Activated T-helper 1 cell treated with anti-CD3 and anti-CD28 coated beads, Interleukin-2, amount 50 U/mL, for 16 hours (primary cell): ENCODE measurements at places on chromosomes 5 and 9.

DNA sequence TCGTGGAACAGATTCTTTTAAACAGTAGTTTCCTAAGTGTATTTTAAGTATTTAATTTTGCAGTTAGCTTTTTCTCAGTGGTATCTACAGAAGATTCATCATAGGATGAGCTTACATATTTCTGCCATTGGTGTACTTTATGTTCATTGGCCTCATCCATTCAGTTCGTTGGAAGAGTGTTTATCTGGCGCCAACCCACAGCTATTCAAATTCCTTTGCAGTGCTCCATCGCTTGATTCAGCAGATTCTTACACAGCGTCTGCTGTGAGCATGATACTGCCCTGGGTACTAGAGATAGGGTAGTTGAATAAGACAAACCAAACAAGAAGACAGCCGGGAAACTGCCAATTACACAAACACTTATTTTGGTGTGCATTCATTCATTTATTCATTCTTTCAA lies 55.1 kb downstream of the NUP214 start:
- DNase-seq, result no peak

DNA sequence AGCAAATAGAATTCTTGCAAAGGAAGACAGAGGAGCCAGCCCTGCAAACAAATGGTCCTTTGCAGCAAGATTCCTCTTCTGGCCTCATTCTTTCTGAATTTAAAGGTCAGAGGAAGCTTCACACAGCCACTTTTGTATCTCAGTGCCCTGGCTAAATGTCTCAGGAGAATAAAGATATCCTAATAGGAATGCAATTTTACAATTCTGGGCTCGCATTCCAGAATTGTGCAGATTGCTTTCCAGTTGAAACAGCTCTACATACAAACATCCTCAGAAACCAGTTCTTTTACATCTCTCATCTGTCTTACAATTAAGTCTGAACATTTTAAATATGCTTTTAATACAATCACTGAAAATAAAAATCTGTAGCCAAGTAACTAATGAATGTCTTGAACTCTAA lies 14.6 kb upstream of the ACOT12 start:
- no peak for DNase-seq

DNA sequence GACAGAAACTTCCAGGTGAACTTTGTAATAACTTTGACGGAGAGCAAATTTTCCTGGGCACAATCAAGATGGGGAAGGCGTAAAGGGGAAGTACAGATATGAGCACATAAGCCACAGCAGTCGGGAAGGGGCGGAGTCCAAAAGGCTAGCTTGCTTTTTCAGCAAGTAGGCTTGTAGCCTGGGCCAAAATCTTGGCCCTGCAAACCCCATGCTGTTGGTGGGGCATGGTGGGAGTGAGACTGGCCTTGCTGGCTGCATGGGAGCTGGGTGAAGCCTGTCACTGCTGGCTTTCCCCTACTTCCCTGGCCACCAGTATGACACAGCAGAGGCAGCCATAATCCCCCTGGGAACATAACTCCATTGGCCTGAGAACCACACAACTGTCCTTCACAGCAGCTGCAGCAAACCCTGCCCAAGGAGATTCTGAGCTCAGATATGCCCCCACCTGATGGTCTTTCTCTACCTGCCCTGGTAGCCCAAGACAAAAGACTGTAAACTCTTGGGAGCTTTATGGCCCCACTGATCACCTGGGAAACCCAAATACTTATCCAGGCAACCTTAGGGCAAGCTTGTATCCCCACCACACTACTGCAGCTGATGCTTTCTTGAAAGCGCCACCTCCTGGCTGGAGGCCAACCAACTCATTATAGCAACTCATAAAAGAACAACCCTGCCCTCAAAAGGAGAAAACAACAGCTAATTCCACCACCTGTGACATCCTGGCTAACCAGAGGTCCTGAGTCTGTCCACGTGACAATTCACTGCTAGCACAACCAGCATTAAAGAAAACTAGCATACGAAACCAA lies 24.0 kb downstream of the DCTN4 start:
- DNase-seq, result no peak

GRCh38 chr9:94167376-94167890 lies 83.2 kb downstream of the PTPDC1 start:
- DNase-seq, result no peak

- DNase-seq, result no peak
Observed at GRCh38 chr9:75979362-75979761, 88.9 kb downstream of the PCSK5 start.

DNA sequence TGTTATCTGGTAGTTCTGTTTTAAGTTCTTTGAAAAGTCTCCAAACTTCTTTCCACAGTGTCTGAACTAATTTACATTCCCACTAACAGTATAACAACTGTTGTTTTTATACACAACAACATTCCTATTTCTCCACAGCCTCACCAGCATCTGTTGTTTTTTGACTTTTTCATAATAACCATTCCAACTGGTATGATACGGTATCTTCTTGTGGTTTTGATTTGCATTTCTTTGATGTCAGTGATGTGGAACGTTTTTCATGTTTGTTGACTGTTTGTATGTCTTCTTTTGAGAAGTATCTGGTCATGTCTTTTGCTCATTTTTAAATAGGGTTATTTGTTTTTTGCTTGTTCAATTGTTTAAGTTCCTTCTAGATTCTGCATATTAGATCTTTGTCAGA lies 12.6 kb upstream of the GRAMD2B start:
- DNase-seq, result no peak

DNA sequence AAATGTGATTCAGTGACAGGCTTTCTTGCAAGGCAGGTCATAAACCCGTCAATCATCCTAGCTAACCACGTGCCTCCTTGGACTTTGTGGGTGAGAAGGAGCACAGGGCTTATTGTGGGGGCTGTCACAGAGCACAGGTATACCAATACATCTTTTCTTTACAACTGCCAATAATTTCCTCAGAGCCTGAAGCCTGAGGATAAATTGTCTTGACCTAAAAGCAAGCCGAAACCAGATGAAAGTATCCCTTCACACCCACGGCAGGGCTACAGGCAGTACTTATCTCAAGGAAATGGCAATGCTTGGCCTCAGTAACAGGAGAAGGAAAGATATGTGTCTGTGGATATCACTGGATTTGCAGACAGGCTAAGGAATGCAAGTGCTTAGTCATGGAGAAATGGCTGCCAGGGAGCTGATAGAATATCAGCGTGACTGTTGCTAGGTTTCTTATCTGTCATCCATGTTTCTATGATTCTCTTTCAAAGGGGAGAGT lies 90.3 kb upstream of the ZNF366 start:
- DNase-seq, result no peak

DNA sequence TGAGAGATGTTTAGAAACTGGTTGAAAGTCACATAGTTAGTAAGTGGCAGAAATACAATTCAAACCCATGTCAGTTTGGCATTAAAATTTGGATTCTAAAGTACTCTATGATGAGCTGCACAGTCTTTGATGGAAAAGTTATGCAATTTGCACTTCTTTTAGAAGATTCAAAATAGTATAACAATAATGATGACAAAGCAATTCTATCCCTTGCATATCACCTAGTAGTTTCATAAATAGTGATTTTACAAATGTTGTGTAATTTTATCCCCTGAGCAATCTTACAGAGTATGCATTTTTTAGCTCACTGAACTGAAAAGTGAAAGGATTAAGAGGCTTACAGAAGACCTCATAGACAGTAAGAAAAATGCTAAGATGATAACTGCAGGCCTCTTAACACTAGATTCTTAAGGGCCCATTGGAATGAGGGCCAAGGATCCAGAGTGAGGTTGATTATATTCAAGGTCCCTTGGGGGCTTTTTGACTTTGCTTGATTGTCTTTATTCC lies 3.7 kb downstream of the C5orf46 start:
- no peak for DNase-seq

GRCh38 chr5:80959768-80960442 lies at the start of gene RASGRF2:
Gene RASGRF2, plus strand, starts transcription at chr5:80960363. Its CDS starts 376 bp downstream, at chr5:80960739.
- peak; percentile 15 for DNase-seq

DNA sequence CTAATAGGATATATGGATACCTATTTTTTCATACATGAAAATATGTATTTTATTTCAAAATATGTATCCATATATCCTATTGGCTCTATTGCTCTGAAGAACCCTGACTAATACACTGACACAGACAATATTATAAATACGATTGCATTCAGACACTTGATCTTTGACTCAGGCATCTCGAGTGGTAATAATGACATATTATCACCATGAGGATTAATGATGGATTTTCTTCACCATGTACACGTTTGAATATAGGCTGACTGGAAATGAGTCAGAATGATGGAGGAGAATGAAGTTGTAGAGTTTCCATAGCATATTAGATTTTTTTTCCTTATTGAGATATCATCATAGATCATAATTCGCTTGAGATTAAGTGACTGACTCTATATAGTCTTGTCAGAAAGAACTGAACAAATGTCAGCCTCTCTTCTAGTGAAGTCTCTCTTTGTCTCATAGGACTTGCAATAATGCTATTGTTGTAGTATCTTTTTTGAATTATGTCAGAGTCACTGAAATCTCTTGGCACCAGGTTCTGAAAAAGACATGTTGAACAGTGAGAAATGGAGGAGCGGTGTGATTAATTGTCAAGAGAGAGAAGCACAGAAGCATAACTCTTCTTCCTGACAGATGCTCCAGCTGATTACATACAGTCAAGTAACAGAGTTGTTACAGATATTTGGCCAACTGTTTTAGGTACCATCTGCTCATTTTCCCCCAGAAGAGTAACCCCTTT lies 41.4 kb upstream of the SLCO6A1 start:
- no peak for DNase-seq

DNA sequence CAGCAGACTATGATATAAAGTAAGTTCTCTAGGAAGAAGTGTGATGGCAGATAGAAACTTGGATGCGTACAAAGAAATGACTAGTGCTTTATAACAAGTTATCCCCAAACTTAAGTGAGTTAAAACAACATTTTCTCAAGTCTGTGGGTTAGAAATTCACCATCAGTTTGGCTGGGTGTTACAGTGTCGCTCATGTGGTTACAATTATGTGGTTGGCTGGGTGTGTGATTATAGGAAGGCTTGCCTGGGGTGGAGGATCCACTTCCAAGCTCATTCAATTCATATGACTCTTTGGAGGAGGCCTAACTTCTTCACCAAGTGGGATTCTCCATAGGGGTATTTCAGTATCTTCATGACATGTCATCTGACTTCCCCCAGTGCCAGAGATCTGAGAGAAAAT lies 10.3 kb upstream of the C9orf40 start:
- no peak for DNase-seq

DNA sequence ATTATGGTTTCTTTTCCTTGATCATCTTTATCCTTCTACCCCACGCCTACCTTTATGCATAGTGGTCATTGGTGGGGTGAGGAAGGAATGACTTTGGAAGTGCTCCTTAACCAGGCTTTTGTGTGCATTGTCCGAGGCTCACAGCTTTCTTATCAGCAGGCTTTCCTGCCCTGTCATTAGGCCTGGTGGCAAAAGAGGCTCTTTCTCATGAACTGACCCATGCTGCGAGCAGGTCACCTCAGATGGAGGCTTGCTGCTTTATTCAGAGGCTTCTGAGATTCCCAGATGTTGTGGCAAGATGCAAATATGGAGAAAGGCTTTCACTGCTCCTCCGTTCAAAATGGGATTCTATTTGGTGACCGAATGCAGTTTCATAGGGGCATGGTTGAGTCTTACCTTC lies 57.4 kb upstream of the DMRTA1 start:
- no peak for DNase-seq

DNA sequence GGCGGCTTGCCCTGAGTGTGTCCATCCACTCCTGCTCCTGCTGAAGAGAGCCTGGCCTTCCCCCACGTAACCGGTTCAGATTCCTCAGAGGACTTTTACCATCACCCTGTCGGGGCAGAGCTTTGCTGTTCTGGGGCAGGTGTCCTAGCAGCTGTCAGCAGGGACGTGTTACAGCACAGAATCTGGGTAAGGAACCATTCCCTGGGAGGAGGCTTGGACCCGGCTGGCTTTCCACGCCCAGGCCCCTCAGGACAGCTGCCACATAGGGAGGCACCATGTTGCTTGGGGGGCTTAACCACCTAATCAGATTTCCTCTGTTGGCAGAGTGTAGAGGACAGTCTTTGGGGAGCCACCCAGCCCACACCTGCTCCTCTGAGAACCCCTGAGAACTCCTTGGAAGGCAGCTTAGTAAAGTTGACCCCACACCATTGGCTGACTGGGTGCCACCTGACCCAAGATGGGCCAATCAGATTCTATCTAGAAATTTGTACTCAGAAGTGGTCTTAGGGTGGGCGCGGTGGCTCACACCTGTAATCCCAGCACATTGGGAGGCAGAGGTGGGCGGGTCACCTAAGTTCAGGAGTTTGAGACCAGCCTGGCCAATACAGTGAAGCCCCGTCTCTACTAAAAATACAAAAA lies 23.3 kb upstream of the EEIG1 start:
- DNase-seq, result no peak

DNA sequence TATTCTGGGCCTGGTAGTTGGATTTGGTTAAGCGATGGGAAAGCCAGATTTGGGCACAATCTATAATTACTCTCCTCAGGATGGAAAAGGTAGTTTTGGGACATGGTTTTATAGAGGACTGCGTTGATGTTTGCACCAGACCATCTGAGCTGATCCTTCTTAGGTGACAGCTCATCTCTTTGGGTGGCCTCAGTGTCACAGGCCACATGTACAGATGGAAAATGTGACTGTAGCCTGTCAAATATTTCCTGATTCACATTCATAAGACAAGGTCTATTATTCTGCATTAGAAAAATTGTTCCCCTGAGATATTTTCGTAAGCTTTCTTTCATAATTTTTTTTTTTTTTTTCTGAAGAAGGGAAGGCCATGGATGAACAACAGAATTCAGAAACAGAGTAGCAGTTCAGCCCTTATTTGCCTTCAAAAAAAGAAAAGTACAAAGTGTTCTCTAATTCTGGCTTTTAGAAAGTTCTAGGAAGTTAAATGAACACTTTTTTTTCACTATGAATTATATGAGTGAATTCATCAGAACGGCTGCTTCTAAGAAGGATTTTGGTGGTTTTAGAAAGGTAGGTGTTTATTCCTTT lies 81.0 kb downstream of the NNT start:
- DNase-seq, result no peak

- DNase-seq, result peak; percentile 14
Observed at GRCh38 chr9:77977210-77977611, 54.4 kb downstream of the GNAQ start.

GRCh38 chr9:122036408-122036807 lies 56.7 kb downstream of the TTLL11 start:
- DNase-seq, result no peak

DNA sequence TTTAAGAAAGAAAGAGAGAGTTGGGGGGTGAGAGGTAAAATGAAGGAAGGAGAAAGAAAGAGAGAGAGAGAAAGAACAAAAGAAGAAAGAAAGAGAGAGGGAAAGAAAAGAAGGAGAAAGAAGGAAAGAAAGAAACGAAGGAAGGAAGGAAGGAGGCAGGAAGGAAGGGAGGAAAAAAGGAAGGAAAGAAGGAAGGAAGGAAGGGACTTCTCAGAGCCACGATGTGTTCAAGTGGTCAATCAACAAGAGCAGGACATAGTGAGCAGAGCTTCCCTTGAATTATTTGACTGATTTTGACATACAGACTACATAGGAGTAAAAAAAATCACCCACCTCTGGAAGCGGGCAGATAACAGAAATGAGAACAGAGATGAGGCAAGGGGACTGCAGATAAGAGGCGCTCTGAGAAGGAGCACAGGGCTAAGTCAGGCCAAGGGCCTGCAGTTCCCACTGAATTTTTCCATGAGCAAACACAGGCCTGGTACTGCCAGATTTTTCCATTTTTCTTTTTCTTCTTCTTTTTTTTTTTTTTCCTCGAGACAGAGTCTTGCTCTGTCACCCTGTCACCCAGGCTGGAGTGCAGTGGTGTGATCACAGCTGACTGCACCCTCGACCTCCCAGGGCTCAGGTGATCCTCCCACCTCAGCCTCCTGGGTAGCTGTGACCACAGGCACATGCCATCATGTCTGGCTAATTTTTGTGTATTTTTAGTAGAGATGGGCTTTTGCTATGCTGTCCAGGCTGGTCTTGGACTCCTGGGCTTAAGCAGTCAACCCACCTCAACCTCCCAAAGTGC lies 77.7 kb upstream of the IL17B start:
- DNase-seq, result no peak
